ENCODE measurements at places on chromosomes 7 and 10.
A peak's percentile ranks its signal among the peaks of the same experiment; 100 is the strongest.

GRCh38 chr10:26997610-26998009 is 102.7 kb downstream of the ANKRD26 start:
- DNase-seq = no peak

- DNase-seq = no peak
Observed at GRCh38 chr10:66836057-66836456, 89.8 kb upstream of the LRRTM3 start.

- DNase-seq = no peak
Observed at GRCh38 chr7:26705567-26705966, 158.8 kb downstream of the SKAP2 start.

GRCh38 chr7:48049850-48050249 is 14.5 kb downstream of the C7orf57 start:
- no peak for DNase-seq

DNA sequence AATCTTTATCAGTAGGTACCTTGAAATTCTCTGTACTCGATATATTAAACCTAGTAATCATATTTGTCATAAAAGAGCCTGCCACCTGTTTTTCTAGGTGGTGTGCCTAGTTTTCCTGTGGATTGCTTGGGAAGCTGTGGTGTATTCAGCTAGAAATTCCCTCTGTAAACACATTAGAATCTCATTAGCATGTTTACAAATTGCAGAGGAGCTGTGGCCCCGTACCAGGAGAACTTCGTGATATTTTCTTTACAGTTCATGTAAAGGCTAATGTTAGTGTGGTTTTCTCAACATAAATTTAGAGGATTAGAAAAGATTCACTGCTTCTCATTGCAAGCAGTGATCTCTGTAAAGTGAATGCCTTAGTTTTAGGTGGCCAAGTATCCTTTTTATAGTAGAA is 144.7 kb downstream of the CCSER2 start:
- DNase-seq = no peak

- DNase-seq = peak; percentile 65
Observed at GRCh38 chr10:120392671-120393079, 64.4 kb upstream of the PLPP4 start.

GRCh38 chr7:117862378-117862777 is 10.9 kb downstream of the CTTNBP2 start:
- no peak for DNase-seq

DNA sequence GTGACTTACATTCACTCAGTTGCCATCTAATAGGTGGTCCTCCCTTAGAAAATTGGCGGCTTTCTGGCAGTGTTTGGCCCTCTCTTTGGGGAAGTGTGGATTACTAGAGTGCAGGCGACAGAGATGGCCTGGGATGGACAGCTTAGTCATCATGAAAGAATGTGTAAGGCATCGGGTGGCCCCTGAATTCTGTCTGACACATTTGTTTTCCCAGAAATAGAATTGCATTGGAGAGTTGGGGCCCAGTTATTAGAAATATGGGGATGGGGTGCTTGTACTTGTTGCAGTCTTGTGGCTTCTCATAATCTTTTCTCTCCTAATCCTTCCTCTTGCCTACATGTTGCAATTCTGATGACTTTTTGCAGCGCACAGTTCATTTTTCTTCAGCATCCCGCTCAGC is 13.8 kb downstream of the TCF7L2 start:
- no peak for DNase-seq

- no peak for DNase-seq
Observed at GRCh38 chr7:18685971-18686370, 190.4 kb downstream of the HDAC9 start.

GRCh38 chr10:47317251-47317650 is 5.0 kb upstream of the GDF2 start:
- no peak for DNase-seq

- DNase-seq = no peak
Observed at GRCh38 chr7:7354674-7355073, 172.3 kb downstream of the C1GALT1 start.

Measured in NCI-H748 treated with DMSO at 0.1 percent for 48 hours (cell line).